Stimulated activated naive CD8-positive, alpha-beta T cell treated with anti-CD3 and anti-CD28 coated beads, Interleukin-15, Interleukin-2, amounts not matched to agents 100 U/mL and 50 U/mL, for 24 hours (primary cell): ENCODE measurements at places on chromosomes 2 and 18.

DNA sequence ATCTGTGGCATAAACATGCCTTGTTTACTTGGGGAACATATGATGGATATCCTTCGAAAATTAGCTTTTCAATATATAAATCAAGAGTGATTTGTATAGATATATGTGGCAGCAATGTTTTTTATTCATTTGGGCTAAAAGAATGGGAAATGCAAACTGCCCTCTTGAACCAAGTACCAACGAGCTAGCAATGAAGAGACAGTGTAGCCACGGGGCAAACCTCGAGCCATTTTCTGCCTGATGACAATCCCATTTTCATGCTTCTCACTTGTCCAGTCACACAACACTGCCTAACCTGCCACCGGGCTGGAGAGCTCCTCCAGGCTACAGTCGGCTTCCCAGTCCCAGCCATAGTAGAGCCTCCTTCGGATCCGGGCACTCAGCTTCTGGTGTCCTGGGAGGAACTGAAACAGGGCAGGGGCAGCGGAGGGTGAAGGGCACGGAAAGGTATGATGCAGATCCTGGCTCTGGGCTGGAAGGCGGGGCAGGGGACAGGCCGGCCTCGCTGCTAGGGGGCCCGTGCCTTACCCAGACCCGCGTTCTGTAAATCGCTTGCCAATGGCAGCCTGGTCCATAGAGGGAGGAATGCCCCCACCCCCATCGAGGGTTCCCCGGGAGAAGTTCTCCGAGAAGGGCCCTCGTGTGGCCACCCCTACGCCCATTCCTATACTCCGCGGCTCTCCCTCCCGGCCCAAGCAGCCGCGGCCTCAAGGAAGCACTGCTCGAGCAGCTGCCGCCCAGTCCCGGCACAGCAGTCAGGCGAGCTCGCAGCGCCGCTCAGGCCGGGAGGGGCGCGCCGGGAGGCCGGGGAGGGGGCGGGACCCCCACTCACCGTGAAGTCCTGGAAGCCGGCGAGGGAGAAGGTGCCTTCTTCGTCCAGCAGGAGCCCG is 552 bp downstream of the CNPPD1 start:
- DNase-seq, result peak; percentile 55

DNA sequence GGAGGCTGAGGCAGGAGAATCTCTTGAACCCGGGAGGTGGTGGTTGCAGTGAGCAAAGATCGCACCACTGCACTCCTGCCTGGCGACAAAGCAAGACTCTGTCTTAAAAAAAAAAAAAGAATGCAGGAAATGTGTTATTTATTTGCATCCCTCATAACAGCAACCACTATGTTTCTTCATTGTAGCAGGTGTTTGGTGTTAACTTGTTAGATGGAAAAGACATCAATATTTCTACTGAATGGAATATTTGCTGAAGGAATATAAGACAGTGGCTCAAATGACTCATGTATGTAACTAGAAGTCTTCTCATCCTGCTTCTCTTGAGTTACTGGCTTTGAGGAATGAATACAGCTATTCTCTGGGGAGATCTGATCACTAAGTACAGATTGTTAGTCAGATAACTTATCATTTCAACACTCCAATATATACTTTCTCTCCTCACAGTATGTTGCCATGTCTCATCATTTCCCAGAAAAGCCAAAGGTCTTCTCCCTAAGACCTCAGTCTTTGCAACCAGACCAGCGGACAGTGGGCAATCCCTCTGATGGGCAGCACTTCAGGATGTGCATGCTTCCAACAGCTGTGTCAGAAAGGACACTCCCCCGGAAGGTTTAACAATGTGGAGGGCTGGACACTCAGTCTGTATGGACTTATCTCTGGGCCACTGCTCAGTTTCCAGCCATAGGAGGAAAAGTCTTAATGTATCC is 104.4 kb upstream of the STK17B start:
- no peak for DNase-seq

- no peak for DNase-seq
These were observed 203.1 kb downstream of the SMAD2 start for GRCh38 chr18:47727409-47727808.

- no peak for DNase-seq
These were observed 112.8 kb upstream of the SCN1A start for GRCh38 chr2:166240387-166241313.

GRCh38 chr2:98506881-98507280 is 62.2 kb downstream of the INPP4A start:
- no peak for DNase-seq

DNA sequence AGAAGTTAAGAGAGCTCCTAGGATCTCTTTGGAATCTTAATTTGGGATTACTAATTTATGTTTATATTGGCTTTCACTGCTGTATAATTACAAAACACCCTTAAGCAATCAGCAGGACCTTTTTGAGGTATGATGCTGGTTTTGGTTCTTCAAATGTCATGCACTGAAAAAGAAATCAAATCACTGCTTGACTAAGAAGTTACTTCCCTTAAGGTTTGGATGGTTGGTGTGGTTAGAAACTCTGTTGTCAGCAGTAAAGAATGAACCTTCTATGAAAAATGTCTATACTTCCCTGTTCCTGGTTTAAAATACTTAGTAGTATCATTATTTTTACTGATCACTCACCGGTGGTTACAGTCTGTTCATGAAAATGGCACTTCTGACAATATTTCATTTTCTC is 5.5 kb downstream of the COLEC12 start:
- DNase-seq, result no peak

DNA sequence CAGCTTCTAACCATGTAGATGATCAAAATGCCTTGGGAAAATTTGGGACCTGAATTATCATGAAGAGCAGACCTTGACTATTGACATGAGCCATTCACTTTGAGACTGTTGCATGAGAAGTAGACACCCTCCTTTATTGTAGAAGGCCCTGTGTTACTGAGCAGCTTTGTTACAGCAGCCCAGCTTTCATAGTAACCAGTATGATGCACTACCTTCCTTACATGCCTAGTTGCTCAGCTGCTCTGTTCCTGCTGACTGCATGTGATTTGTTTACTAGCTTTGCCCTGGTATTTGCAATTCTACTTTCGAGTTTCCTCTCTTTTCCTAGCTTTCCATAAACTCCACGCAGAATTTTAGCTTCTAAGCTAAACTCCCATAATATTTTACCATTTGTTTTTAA is 11.2 kb upstream of the FN1 start:
- no peak for DNase-seq

DNA sequence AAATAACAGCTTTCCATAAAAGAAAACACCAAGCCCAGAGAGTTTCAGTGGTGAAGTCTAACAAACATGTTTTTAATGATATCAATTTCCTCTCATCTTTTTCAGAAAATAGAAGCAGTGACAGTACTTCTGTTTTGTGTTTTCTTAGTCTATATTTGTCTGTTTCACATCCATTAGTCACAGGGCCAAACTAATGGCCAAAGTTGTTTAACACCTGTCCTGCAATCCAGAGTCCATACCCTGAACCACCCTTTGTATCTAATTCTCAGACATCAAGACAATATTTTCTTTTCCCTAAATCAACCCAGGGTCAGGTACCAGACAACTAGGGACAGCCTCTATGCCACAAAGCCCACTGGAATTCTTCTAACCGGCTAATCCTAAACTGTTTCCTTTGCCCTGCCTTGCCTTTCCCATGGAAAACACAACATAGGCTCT is 25.9 kb downstream of the TMSB10 start:
- DNase-seq, result no peak

DNA sequence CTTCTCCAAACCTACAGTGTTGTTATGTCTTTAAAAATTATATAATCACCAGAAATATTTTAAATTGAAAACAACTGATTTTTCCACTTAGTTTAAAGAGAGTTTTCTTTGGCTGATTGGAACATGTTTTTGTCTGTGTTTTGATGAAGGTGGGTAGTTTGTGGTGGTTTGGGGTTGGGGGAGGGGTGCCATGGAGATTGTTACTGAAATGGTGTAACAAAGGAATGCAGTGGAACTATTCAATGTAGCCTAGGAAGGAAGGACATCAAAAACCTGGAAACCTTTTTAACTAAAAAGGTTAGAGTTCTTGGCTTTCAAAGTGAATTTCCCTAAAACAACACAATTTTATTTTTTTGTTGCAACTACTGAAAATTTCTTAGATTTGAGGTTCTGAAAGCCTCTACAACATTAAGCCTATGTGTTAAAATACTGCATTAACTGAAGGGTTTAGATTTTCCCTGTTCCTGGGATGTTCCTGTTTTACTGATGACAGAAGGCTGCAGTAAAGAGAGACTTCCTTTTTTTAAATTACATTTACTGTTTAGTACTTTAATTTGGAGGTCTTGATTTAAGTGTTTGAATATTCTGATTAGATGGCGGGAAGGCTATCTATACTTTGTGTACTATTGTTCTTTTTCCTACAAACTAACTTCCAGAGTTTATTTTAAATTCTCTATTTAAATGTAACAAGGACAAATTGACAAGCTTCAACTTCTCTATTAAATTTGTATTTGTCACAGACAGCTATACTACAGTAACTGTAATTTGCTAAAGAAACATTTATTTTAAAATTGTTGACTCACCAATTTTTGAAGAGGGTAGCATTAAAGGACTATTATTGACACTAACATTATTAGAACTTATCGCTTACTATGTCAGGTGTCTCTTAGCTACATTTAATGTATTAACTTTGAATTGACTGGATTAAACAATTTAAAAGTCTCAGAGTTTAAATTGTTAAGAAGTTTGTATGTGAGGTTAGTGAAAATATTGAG is 87.7 kb downstream of the LIMS1 start:
- no peak for DNase-seq

DNA sequence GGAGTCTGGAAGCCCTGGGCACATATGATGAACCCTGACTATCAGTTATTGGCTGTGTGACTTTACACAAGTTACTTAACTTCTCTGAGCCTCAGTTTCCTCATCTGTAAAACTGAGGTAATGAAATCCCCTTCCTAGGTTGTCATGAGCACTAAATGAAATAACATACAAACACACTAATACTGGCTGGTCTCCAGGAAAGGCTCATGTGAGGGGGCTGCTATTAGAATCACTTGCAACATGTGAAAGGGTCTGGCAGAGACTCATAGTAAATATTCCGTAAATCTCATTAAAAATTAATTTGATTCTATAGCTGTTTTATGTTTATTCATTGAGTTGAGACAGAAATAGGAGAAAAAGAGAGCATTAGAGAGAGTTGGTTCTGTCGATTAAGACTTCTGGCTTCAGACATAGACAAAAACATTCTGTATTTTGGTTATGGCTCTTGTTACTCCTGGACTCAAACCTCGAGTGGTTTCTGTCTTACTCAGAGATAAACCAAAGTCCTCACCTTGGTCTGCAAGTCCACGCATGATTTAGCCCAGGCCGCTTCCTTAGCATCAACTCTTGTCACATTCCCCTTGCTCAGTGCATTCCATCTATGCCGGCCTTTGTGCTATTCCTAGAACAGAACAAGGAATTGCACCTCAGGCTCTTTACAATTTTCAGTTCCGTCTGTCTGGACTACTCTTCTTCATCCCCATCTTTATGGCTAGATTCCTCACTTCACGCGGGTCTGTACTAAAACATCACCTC is 139.1 kb downstream of the NXPH2 start:
- no peak for DNase-seq

GRCh38 chr2:6080932-6081753 is 389.0 kb downstream of the SOX11 start:
- DNase-seq, result no peak

- no peak for DNase-seq
These were observed 245.9 kb upstream of the RAB6C start for GRCh38 chr2:129733579-129733978.

- no peak for DNase-seq
These were observed 92.9 kb downstream of the TRABD2A start for GRCh38 chr2:84788027-84788426.

- DNase-seq, result peak; percentile 39
These were observed 683 bp upstream of the DNAJC27 start for GRCh38 chr2:24972315-24972961.
